ENCODE measurements at places on chromosomes 3 and 15.

- DNase-seq = no peak
These were observed 12.0 kb downstream of the ARIH1 start for GRCh38 chr15:72486144-72486543.

DNA sequence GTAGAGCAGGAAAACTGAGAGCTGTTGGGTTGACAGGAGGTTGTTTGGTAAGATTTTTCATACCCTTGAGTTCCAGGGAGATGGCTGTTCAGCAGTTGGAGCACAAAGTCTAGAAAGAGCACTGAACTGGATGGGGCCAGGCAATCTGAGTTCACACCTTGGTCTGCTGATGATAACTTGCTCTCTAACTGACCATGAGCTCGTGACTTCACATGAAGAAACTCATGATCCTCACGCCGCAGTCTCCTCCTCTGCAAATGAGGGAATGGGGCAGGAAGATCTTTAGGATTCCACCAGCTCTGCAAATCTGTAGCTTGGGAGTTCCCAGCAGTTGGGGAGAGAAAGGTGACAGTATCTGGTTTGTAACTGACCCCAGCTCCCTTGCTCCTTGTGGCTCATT lies 33.7 kb downstream of the CORO2B start:
- no peak for DNase-seq

- DNase-seq = peak; percentile 89
These were observed 53.6 kb downstream of the RHCG start for GRCh38 chr15:89442671-89443307.

DNA sequence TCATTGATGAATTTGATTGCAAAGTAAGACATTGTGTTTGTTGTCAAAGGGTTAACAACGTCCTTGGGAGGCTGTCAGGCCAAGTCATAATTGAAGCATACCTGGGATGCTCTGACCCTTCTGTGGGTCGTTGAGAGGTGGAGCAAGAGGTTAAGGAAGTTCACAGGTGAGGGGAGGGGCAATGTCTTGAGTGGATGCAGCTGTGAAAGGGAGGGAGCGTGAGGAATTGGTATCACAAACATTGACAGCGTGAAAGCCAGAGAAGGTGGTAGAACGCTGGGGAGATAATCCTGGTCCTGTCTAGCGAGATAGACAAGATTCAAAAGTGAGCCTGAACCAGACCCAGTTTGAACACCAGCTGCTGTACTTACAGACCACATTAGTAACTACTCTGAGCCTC lies 79.4 kb downstream of the HES1 start:
- no peak for DNase-seq

DNA sequence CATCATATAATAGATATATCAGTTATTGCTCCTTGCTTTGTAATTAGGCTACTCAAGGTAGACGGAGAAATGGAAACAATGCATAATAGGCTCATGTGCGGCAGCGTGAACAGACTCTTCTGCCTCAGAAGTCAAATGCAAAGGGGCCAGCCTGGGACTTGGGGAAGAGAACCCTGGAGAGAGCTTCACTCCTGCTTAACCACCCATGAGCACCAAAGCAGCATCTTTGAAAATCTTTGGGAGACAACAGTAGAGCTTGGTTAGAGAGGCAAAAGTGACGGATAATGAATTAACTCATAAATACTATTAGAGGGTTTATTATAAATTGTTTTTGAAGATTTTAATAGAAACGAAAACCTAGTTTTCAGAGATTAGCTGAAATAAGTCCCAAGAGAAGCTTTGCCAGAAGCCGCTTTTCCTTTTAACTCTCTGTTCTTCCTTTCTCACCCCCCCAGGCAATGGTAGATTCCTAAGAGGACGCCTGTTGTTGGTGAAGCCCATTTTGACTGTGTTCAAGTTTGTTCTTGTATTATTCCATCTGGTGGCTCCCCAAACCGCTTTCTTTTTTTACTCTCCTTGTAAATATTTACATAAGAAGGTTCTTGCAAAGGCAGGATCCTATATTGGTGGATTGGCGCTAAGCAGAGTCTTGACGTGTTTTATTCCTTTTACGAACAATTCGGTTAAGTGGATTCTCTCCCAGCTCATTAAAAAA lies 196.0 kb upstream of the TPRG1 start:
- no peak for DNase-seq

GRCh38 chr15:60457985-60458384 lies 21.0 kb downstream of the ICE2 start:
- no peak for DNase-seq

GRCh38 chr15:90035840-90036230 lies 34.7 kb downstream of the ZNF710 start:
- DNase-seq = no peak

DNA sequence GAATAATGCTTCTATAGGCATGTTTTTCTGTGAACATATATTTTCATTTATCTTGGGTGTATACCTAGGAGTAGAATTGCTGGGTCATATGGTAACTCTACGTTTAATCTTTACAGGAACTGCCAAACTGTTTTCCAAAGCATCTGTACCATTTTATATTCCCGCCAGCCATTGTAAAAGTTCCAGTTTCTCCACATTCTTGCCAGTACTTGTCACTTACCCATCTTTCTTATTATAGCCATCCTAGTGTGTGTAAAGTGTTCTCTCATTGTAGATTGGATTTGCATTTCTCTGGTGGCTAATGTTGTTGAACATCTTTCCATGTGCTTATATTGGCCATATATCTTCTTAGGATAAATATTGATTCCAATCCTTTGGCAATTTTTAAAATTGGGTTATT lies 31.2 kb upstream of the CFAP20DC start:
- no peak for DNase-seq

DNA sequence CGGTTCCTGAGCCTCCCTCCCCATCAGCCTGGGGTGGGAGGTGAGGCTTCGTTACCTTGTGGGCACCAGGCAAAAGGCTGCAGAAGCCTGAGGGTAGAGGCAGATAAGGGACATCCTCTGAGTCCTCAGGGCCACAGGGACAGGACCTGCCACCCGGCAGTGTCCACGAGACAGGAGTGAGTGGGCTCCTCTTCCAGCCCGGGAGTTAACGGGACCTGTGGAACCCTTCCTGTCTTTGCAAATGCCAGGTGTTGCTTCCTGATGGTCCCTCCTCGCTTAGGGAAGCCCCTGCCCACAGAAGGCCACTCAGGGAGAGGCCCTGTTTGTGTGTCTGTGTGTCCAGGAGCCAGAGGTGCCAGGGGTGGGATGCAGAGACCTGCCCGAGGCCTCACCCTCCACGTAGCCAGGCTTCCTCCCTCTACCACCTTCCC lies 111.1 kb upstream of the ALDH1A3 start:
- DNase-seq = peak; percentile 1

DNA sequence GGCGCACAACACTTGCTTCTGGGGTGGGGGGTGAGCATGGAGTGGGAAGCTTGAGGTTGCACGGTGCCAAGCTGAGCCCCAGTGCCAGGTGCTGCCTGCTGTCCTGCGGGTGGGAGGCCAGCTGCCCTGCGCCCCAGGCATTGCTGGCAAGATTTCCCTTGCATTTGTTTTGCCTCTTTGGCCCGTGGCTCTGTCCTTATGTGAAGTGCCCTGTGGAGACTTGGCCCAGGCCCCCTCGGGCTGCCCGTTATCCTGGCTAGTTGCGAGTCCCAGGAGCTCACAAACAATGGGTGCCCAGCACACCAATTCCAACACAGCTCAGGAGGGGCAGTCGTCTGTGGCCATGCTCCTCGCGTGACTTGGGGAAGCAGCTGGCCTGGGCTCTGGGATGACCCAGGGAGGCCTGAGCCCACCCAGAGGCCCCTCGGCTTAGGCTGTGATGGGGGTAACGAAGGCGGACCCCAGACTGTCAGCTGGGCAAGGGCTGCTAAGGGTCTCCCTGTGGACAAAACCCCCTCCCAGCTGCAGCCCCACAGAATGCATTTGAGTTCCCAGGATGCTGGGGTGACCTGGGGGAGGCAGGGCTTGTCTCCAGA lies 5.9 kb downstream of the C3orf22 start:
- no peak for DNase-seq

Data from SK-N-DZ (cell line).